Anterior cingulate cortex (tissue), 58 donors: ENCODE measurements at places on chromosomes 6 and 20.
A peak's percentile ranks its signal among the peaks of the same experiment; 100 is the strongest.

DNA sequence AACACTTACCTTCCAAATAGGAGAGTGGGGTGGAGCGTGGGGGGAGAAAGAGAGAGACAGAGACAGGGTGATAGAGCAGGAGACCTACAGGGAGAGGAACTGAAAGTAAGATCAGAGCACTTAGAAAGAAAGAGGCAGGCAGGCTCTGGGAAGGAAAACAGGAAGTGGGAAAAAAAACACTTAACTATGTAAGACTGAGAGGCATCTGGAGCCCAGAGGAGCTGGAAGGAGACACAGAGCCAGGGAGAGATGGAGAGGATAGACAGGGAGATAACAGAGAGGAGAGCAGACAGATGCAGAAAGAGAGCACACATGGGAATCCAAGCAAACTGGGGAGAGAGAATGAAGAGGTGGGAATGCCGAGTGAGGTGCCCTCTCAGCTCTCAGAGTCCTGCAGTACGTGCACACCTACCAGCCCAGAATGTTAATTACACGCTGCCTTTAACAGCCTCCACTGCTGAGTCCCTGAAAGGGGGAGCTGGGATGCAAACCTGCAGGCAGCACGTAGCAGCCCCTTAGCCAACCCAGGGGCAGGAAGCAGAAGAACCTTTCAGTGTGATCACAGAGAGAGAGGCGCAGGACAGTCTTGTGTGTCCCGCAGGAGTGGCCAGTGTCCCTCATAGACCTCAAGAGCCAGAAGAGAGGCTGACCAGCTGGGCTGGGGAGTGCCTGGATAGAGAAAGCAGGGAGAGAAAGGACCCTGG lies 132.7 kb upstream of the LRFN2 start:
- DNase-seq = no peak

- peak; percentile 13 for DNase-seq
Measured at GRCh38 chr6:53032849-53033248, 32.4 kb upstream of the FBXO9 start.

GRCh38 chr6:155287762-155288161 lies 23.9 kb downstream of the CLDN20 start:
- no peak for DNase-seq

GRCh38 chr6:114521926-114522325 lies 179.1 kb upstream of the HS3ST5 start:
- DNase-seq = no peak

- DNase-seq = no peak
Measured at GRCh38 chr20:62346398-62347150, 20.5 kb downstream of the LAMA5 start.

- no peak for DNase-seq
Measured at GRCh38 chr6:105336986-105337385, 65.9 kb downstream of the PREP start.

DNA sequence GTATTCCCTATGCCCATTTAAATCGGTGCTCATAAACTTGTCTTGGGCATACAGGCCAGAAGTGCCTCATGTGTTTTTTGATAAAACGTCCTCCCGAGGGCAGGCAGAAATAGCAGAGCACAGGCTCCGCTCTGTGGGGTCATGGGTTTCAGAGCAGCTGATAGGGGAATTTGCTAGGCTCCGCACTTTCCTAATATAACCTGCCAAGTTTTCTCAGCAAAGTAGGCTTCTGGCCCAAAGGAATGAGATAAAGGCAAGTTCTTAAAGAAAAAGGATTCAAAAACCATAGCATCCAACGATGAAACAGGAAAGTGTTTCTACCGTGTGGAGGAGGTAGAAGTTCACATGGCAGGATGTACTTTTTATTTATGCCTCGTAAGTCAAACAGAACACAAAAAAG lies 69.8 kb upstream of the RALGAPA2 start:
- DNase-seq = no peak

- no peak for DNase-seq
Measured at GRCh38 chr6:121971931-121972335, 427.5 kb upstream of the HSF2 start.

GRCh38 chr6:55601120-55601519 lies 22.1 kb upstream of the HMGCLL1 start:
- no peak for DNase-seq

DNA sequence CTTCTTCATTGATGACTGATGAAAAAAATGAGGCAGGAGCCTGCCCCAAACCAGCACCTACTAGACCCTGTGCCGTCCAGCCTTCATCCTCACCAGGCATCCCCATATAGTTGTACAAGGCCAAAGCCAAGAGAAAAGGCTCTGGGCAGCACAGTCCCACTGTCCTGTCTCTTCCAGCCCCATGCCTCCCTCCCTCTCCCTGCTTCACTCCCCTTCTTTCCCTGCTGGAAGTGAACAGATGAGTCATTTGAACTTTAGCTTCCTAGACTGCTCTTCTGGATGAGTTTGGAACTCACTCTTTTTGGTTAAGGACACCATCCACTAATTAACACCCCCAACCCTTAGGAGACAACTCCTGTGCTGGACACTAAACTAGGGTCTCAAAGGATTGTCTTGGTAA lies 235.2 kb downstream of the LRFN2 start:
- no peak for DNase-seq

GRCh38 chr6:1364791-1365190 lies 24.6 kb upstream of the FOXF2 start:
- DNase-seq = no peak

DNA sequence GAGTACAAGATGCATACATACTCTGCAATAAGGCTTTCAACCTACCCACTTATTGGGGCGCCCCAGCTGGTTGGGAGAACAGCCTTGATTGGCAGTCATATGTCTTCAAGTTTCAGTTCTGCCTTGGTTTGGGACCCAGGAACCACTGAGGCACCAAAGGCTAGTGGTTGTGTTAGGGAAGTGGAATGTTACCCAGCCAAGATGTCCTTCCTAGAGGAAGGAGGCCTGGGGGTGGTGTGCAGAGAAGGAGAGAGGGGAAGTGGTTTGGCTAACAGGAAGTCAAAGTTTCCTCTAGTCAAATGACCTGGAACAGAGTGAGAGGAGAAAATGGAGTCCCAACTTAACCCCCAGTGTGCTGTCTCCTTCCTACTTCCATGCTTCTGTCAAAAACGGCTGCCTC lies 59.4 kb downstream of the CD164 start:
- DNase-seq = no peak

DNA sequence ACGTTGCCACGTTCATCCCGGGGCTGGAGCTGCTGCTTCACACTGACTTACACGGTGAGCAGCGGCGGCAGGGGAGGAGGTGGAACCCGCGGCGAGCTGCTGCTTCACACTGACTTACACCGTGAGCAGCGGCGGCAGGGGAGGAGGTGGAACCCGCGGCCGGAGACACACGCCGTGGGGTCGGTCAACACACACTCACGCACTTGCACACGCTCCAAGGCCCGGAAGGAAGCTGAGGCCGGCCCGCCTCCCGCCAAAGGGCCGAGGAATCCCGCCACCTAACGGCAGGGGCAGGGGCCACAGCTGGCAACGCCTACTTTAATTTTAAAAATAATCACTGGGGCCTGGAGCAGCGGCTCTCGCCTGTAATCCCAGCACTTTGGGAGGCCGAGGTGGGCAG lies 94.4 kb upstream of the FOXC1 start:
- DNase-seq = no peak

GRCh38 chr20:8757146-8757545 lies 311.7 kb upstream of the PLCB4 start:
- no peak for DNase-seq

- peak; percentile 84 for DNase-seq
Measured at GRCh38 chr20:34825530-34826362, at the start of gene NCOA6. Gene NCOA6 (minus strand): TSS chr20:34825651. CDS start chr20:34782355, 43,296 bp downstream.

DNA sequence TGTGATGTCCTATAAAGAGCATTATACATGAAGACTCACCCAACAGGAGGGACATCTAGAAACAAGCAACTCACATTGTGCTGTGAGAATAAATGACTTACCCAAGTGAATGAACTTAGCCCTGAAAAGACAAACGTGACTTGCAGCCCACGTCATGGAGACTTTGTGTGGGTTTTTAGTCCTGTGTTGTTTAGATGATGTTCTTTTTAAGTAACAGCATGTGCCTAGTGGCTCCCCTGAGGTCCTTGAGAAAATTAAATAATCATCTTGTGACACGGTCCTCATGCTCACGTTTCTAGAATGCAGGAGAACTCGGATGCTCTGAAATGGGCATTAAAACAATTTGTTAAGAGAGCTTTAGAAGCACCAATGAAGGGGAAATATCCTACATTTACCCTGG lies 165.1 kb downstream of the SASH1 start:
- no peak for DNase-seq

DNA sequence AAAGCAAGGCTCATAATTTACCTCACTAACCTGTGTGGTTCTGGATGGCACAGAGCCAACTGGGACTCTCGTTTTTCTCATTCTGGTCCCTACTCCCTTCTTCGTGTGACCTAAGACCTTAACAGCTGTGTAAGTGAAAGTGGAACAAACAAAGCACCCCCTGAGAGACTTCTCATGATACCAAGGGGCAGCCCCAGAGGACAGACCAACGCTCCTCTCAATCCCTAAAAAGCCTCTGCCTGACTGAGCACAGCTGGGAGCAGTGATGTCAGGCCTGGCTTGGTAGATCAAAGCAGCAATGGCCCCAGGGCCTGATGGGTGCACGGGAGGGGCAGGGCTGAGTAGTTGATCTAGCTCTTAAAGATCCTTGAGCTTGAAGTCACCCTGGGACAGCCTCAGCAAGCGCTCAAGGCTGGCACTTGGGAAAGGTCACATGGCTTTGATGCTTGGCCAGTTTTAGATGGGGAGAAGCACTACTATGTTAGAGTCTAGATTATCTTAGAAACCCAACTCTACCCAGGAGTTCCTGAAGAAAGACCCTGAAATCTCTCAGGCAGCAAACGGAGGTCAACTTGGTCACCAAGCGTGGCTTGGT lies 16.2 kb upstream of the TGM2 start:
- DNase-seq = no peak

DNA sequence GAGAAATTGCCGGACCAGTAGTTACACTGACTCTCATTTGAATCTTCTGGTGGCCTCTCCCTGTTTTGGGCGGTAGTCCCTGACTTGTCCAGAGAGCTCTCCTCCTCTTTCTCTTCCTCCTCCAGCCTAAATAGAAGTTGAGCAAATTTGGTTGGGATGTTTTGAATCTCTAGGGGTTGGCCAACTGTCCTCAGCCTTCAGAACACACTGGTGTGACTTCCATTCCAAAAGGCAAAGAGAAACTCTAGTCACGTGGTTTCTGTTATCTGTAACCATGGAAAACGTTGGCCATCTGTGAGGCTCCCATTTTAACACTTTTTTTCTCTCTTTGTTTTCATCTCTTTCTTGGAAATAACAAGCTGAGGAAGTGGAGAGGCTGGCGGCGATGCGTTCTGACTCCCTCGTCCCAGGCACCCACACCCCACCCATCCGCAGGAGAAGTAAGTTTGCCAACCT lies 275.3 kb downstream of the TBC1D7 start:
- no peak for DNase-seq

DNA sequence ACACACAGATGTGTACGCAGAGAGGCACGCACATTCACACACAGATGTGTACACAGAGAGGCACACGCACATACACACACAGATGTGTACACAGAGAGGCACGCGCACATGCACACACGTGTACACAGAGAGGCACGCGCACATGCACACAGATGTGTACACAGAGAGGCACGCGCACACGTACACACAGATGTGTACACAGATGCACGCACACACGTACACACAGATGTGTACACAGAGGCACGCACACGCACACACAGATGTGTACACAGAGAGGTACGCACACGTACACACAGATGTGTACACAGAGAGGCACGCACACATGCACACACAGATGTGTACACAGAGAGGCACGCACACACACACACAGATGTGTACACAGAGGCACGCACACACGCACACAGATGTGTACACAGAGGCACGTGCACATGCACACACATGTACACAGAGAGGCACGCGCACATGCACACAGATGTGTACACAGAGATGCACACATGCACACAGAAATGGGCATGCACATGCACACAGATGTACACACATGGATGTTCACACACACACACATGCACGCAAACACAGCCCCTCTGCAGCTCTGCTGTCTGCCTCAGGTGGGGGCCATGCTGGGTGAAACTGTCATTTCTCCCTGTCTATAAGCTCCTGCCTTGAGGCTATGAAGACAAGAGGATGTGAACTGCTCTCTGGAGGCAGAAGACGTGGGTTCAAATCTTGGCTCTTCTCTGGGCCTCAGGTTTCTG lies 14.3 kb upstream of the MYT1 start:
- no peak for DNase-seq

GRCh38 chr20:23024701-23025100 lies 10.4 kb upstream of the SSTR4 start:
- no peak for DNase-seq

- DNase-seq = peak; percentile 8
Measured at GRCh38 chr6:12289365-12289919, 719 bp upstream of the EDN1 start.

GRCh38 chr6:31918069-31918720 lies 9.3 kb upstream of the C2 start:
- DNase-seq = no peak

DNA sequence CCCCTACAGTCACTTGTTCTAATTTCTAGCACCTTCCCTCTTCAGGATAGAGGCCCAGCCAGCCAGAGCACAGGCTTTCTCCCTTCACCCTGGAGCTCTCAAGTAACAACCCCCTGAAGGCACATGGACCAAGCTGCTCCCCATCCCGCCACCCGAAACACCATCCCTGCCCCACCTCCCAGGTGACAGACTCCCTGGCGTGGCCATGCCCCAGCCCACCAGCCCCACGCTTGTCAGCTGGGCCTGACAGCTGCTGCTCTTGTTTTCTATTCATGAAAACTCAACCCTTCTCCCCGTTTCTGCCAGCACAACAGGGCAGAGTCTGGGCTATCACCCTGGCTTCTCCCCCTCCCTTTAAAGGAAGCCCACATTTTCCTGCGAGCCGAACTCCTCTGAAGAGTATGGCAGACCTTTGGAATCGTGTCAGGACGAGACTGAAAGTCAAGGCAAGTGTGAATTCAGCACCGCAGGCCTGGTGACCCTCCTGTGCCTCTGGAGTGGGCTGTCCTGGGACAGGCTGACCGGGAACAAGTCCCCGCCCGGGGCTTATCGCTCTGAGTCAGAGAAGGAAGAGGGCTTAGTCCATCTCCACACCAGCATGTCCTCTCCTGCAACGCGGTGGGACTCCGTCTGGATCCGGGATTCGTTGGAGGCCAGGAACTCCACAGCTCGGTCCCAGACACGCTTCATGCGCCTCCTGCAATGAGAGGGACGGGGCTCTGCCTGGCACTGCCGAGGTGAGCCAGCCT lies 16.7 kb downstream of the LEMD2 start:
- no peak for DNase-seq

GRCh38 chr6:38262026-38262425 lies 377.7 kb downstream of the BTBD9 start:
- no peak for DNase-seq

DNA sequence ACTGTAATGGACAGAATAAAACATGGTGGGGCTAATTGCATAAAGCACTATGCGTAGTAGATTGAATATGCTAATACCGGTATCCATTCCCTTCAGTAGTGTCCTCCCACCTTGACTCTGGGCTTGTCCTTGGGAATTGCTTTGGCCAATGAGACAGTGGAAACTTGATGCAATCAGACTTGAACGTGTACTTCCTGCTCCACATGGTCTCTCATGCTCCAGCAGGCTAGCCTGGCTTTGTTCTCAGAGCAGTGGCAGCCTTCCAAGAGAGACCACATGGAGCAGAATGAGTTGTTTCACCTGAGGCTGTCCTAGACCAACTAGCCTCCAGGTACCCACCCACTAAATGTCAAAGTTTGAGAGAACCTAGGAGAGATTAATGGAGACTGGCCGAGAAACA lies 37.0 kb upstream of the BTBD3 start:
- DNase-seq = no peak

- no peak for DNase-seq
Measured at GRCh38 chr6:33139596-33140206, 52.6 kb downstream of the COL11A2 start.
